ENCODE measurements at places on chromosomes 1 and 21. TPM values are rescaled to one million over a fixed set of nuclear protein-coding genes. Genes with fewer than 3 reads are reported as not detected.
A peak's percentile ranks its signal among the peaks of the same experiment; 100 is the strongest.

- ATAC-seq = peak; percentile 56
These were observed 67.8 kb downstream of the LRIG2 start for GRCh38 chr1:113140588-113141446.

- ATAC-seq = no peak
These were observed 83.9 kb downstream of the FASLG start for GRCh38 chr1:172742599-172743500.

TMEM81 gene
- total RNA-seq = 5.1 TPM

GRCh38 chr1:16184557-16185303 lies 27.7 kb downstream of the ARHGEF19 start:
- ATAC-seq = no peak

- no peak for ATAC-seq
These were observed 20.1 kb downstream of the KDM1A start for GRCh38 chr1:23039308-23039826.

Measured in motor neuron (in vitro differentiated cells).